Esophagus squamous epithelium (tissue), 5 donors: ENCODE measurements at places on chromosomes 3 and 15.

DNA sequence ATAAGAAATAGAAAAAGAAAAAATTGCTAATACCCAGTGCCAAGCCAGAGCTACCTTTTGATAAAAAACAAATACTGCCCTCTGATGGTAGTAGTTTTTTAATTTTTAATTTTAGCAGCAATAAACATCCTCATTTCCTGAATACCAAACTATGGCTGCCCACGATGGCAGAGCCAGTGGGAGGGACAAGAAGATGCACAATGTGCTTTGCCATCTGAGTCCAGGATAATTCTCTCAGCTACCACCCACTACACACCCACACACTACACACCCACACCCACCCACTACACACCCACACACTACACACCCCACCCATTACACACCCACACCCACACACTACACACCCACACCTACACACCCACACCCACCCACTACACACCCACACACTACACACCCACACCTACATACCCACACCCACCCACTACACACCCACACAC is 17.8 kb downstream of the CEP19 start:
- H3K27ac ChIP-seq, result no peak overlapping the region
- no peaks in the 10 kb centered on the region for H3K4me1 ChIP-seq
- no peak overlapping the region for H3K4me3 ChIP-seq
- no peaks in the 10 kb centered on the region for H3K27me3 ChIP-seq
- no peak for DNase-seq
- H3K36me3 ChIP-seq, result no peaks in the 10 kb centered on the region

DNA sequence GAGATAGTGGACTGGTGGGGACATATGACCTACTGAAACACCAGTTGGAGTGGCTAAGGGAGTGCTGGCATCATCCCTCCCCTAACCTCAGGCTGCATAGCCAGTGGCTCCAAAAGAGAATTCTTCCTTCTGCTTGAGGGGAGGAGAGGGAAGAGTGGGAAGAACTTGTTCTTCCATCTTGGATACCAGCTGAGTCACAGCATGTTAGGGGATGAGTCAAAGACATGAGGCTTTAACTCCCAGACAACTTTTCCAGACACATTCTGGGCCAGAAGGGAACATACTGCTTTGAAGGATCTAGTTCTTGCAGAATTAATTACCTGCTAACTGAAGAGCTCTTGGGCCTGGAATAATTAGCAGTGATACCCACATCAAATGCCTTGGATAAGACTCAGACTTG is 36.8 kb upstream of the PEX5L start:
- no peaks in the 10 kb centered on the region for H3K36me3 ChIP-seq
- no peaks in the 10 kb centered on the region for H3K27me3 ChIP-seq
- no peak overlapping the region for H3K4me3 ChIP-seq
- no peak for DNase-seq

- no peak for DNase-seq
- H3K27ac ChIP-seq, result no peak overlapping the region
- H3K36me3 ChIP-seq, result peaks cover 63% of the 10 kb centered on the region
- H3K27me3 ChIP-seq, result no peaks in the 10 kb centered on the region
- H3K4me3 ChIP-seq, result no peak overlapping the region
- H3K4me1 ChIP-seq, result peaks cover 38% of the 10 kb centered on the region
Observed at GRCh38 chr15:80951941-80952340, 37.7 kb downstream of the MESD start.

- H3K36me3 ChIP-seq, result no peaks in the 10 kb centered on the region
- H3K4me3 ChIP-seq, result no peak overlapping the region
- DNase-seq, result no peak
- no peaks in the 10 kb centered on the region for H3K4me1 ChIP-seq
Observed at GRCh38 chr3:188558343-188559071, 404.6 kb downstream of the LPP start.

DNA sequence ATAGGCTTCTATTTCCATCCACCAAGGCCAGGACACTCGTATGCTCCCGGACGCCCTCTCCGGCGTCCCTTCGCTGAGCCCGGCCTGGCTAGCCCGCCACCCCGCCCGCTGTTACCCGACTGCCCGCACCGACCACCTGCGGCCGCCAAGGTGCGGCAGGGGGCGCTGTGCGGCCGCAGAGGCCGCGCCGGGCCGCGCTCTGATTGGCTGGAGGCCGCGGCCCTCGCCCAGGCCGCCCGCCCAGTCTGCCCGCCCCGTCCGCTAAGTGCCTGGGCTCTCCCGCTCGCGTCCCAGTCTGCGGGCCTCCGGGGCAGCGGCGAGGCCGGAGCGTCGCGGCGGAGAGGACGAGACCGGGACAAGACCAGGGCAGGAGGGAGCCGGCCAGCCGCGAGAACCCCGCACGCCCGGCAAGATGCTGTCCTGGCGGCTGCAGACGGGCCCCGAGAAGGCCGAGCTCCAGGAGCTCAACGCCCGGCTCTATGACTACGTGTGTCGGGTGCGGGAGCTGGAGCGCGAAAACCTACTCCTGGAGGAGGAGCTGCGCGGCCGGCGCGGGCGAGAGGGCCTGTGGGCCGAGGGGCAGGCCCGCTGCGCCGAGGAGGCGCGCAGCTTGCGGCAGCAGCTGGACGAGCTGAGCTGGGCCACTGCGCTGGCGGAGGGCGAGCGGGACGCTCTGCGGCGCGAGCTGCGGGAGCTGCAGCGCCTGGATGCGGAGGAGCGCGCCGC is at the start of gene SYNM:
Gene SYNM (plus strand): TSS at position 293 of the 726 bp plus-strand sequence. CDS start 120 bp downstream, at position 413.
- no peaks in the 10 kb centered on the region for H3K27me3 ChIP-seq
- peaks cover 21% of the 10 kb centered on the region for H3K4me1 ChIP-seq
- DNase-seq, result no peak

GRCh38 chr15:39719109-39719508 is 63.5 kb downstream of the FSIP1 start:
- H3K4me3 ChIP-seq, result no peak overlapping the region
- H3K27ac ChIP-seq, result no peak overlapping the region
- no peaks in the 10 kb centered on the region for H3K36me3 ChIP-seq
- no peaks in the 10 kb centered on the region for H3K27me3 ChIP-seq

DNA sequence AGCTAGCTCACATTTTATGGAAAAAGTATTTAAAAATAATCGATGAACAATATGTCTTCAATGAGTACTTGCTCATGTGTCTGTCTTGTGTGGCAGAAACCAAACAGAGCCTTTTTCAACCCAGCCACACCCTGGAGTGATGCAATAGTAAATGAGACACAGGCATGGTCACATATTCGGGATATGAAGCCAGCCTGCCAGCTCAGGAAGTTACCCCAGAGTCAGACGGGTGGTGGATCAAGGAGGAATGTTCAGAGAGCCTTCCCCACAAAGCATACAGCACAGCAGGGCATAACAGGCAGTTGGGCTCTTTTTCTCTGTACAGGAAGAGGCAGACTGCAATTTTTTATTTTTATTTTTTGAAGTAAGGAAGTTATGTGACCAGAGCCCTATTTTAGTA is 27.3 kb downstream of the LARP6 start:
- peak overlapping the region; percentile 44 for H3K27ac ChIP-seq
- DNase-seq, result no peak
- H3K4me1 ChIP-seq, result no peaks in the 10 kb centered on the region
- H3K27me3 ChIP-seq, result no peaks in the 10 kb centered on the region
- H3K4me3 ChIP-seq, result no peak overlapping the region
- no peaks in the 10 kb centered on the region for H3K36me3 ChIP-seq

GRCh38 chr3:66808891-66809594 is 189.1 kb upstream of the KBTBD8 start:
- no peaks in the 10 kb centered on the region for H3K36me3 ChIP-seq
- H3K27me3 ChIP-seq, result no peaks in the 10 kb centered on the region
- no peak overlapping the region for H3K4me3 ChIP-seq
- H3K4me1 ChIP-seq, result no peaks in the 10 kb centered on the region

- no peak overlapping the region for H3K27ac ChIP-seq
- H3K4me3 ChIP-seq, result no peak overlapping the region
- DNase-seq, result no peak
- no peaks in the 10 kb centered on the region for H3K4me1 ChIP-seq
- peaks cover 45% of the 10 kb centered on the region for H3K27me3 ChIP-seq
Observed at GRCh38 chr3:42394579-42395288, 15.7 kb downstream of the LYZL4 start.

- H3K4me1 ChIP-seq, result peaks cover 61% of the 10 kb centered on the region
- H3K27ac ChIP-seq, result peak overlapping the region; percentile 83
- H3K36me3 ChIP-seq, result no peaks in the 10 kb centered on the region
Observed at GRCh38 chr3:45597171-45597570, 2.6 kb downstream of the LIMD1 start.

GRCh38 chr3:73580343-73580742 is 44.4 kb downstream of the PDZRN3 start:
- H3K4me1 ChIP-seq, result peaks cover 43% of the 10 kb centered on the region
- no peak for DNase-seq
- H3K36me3 ChIP-seq, result no peaks in the 10 kb centered on the region
- no peaks in the 10 kb centered on the region for H3K27me3 ChIP-seq
- H3K4me3 ChIP-seq, result no peak overlapping the region

DNA sequence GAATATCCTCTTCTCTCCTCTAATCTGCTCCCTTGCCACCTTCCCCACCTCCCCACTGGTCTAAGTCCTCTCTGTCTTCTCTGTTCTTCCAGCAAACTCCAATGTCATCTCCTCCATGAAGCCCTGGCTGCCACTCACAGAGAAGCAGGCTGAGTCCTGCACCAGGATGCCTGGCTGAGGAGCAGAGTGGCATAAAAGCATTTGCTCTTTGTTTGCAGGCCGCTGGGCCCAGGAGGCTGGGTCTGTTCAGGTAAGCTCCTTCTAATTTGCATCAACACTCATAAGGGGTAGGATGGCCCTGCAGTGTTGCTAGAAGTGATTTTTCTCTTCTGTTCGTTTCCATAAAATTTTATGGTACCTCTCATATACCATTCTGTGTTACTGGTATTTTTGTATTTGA is 43.2 kb upstream of the KLHL25 start:
- H3K4me1 ChIP-seq, result peaks cover 3% of the 10 kb centered on the region
- no peaks in the 10 kb centered on the region for H3K27me3 ChIP-seq
- no peak for DNase-seq
- no peak overlapping the region for H3K4me3 ChIP-seq
- H3K36me3 ChIP-seq, result no peaks in the 10 kb centered on the region

DNA sequence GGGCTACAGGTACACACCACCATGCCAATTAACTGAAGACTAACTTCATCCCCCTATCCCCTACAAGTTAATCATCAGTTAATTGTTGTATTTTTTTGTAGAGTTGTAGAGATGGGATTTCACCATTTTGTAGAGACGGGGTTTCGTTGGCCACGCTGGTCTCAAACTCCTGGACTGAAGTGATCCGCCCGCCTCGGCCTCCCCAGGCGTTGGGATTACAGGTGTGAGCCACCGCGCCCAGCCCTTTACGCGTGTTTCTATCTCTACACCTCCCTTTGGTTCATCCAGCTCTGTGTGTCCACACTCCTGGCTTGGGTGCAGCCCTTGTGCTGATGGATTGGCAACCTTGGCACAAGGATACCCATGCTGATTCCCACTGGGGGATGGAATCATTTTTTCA is 258.8 kb downstream of the FAM43A start:
- H3K36me3 ChIP-seq, result no peaks in the 10 kb centered on the region
- DNase-seq, result no peak
- no peaks in the 10 kb centered on the region for H3K27me3 ChIP-seq
- no peak overlapping the region for H3K4me3 ChIP-seq
- H3K4me1 ChIP-seq, result no peaks in the 10 kb centered on the region

GRCh38 chr15:60936186-60936585 is 292.9 kb downstream of the RORA start:
- no peak overlapping the region for H3K4me3 ChIP-seq
- no peaks in the 10 kb centered on the region for H3K36me3 ChIP-seq
- H3K27ac ChIP-seq, result no peak overlapping the region
- DNase-seq, result no peak
- peaks cover 8% of the 10 kb centered on the region for H3K4me1 ChIP-seq
- no peaks in the 10 kb centered on the region for H3K27me3 ChIP-seq

- H3K4me3 ChIP-seq, result peak overlapping the region; percentile 90
- H3K36me3 ChIP-seq, result no peaks in the 10 kb centered on the region
- no peaks in the 10 kb centered on the region for H3K27me3 ChIP-seq
- no peak for DNase-seq
Observed at GRCh38 chr15:52527911-52528563, 643 bp downstream of the MYO5A start.

DNA sequence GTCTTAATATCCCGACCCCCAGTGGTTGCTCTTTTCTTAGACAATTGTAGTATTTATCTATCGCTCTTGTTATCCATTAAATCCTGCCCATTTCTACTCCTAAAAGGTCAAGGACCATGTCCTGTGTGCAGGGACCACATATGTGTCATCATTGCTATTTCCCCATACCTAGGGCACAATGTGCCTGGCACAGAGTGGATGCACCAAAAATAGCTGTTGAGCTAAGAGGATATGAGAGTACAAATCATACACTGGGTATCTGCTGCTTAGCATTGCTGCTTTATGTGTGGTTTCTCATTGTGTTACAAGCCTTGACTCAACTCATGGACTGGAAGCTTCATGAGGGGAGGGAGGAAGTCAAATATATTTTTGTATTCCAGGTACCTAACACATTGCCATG is 3.4 kb upstream of the MITF start:
- H3K27ac ChIP-seq, result no peak overlapping the region
- H3K4me1 ChIP-seq, result peaks cover 4% of the 10 kb centered on the region
- DNase-seq, result no peak
- H3K36me3 ChIP-seq, result no peaks in the 10 kb centered on the region

GRCh38 chr3:188720215-188720614 is 451.6 kb upstream of the TPRG1 start:
- no peak overlapping the region for H3K27ac ChIP-seq
- H3K27me3 ChIP-seq, result no peaks in the 10 kb centered on the region
- H3K4me1 ChIP-seq, result peaks cover 7% of the 10 kb centered on the region
- DNase-seq, result no peak
- no peaks in the 10 kb centered on the region for H3K36me3 ChIP-seq
- H3K4me3 ChIP-seq, result no peak overlapping the region

- H3K4me1 ChIP-seq, result no peaks in the 10 kb centered on the region
- no peaks in the 10 kb centered on the region for H3K36me3 ChIP-seq
- no peak for DNase-seq
- H3K27me3 ChIP-seq, result no peaks in the 10 kb centered on the region
Observed at GRCh38 chr3:155658671-155659261, 86.1 kb downstream of the PLCH1 start.
